ENCODE measurements at places on chromosomes 13 and 19.

GRCh38 chr13:74329962-74330361, 195.8 kb upstream of the KLF12 start:
- DNase-seq, result no peak

DNA sequence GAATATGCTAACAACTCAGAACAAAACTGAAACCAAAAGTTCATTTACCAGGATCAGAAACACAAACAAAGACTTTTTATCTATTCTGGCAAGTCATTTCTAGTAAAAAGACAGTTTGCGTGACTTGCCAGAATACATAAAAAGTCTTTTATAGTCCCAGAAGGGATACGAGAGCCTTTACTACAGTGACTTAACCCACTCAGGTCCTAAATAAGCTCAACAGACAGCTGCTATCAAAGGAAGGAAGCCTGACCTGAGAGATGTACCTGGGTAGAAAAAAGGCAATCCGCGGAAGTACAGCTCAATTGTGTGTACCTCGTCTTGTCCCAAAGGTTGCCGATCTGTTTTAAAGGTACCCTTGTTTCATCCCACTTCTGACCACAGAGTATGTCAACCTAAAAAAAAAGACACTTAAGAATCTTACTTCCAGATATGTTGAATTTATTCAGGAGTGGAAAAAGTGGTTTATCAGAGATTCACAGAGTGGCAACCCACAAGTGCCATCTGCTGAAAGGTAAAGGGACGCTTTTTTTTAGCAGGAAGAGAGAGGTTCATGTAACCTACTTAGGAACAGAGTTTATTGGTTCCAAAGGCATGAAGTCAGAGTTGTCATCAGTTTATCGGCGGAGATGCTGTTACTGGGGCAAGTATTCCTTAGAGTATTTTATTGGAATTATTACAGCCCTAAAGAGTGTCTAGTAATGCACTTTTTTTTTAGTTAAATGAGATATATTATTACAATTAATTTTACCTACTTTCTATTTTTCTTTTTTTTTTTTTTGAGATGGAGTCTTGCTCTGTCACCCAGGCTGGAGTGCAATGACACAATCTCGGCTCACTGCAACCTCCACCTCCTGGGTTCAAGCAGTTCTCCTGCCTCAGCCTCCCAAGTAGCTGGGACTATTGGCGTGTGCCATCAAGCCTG, 69.7 kb upstream of the C1QTNF9B start:
- DNase-seq, result no peak

GRCh38 chr19:49730166-49730565, 32.9 kb downstream of the TSKS start:
- no peak for DNase-seq

DNA sequence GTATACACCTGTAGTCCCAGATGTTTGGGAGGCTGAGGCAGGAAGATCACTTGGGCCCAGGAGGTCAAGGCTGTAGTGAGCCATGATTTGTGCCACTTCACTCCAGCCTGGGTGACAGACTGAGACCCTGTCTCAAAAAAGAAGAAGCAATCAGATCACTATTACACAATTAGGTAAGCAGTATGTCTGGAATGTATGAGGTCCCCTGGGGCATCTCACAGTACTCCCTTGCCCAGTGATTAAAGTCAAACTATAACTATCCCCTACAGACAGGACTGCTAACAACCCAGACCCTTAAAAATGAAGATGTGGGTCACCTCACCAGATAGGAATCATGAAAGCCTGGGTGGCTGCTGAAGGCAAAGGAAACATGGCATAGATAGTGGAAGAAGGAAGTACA, 9.4 kb upstream of the PAN3 start:
- DNase-seq, result no peak

- no peak for DNase-seq
These were observed 55.1 kb downstream of the KLF2 start for GRCh38 chr19:16379521-16380313.

All from fibroblast of the conjunctiva (primary cell).